ENCODE measurements at places on chromosomes 3 and 15.

GRCh38 chr3:36944641-36945270, at the start of gene TRANK1:
Gene TRANK1, minus strand, starts transcription at chr3:36945054. Its CDS starts 245 bp downstream, at chr3:36944809.
- peak; percentile 71 for DNase-seq

GRCh38 chr3:45595364-45596195, 1.0 kb downstream of the LIMD1 start:
- no peak for DNase-seq

DNA sequence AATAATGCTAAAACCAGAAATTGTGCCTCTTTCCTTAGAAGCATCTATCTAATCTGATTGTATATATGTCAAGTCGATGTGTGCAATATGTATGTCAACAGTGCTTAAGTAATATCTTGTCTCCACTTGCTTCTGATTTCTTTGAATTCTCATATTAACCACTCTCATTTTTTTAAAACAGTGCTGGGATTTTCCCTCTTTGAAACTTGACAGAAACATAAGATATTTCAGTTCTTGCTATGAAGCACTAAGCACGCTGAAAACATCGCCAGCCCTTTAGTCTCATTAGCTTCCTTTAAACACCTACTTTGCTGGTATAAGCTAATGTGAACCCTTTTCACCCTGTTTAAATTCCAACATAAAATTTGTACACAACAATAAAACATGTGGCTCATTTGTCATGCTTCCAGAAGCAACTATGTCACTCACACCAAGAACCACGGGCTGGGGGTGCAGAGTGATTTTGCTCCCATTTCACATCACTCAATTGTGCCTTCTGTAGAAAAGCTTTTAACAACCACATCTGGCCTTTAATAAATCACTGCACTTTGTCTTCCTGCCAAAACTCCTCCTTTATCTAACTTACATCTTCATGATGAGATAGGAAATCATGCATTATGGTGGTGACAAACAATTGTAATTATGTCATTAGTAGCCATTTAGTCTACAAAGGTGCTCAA, 185.2 kb downstream of the FOXP1 start:
- DNase-seq: no peak

- DNase-seq: no peak
Observed at GRCh38 chr15:25773248-25773647, 89.9 kb downstream of the ATP10A start.

DNA sequence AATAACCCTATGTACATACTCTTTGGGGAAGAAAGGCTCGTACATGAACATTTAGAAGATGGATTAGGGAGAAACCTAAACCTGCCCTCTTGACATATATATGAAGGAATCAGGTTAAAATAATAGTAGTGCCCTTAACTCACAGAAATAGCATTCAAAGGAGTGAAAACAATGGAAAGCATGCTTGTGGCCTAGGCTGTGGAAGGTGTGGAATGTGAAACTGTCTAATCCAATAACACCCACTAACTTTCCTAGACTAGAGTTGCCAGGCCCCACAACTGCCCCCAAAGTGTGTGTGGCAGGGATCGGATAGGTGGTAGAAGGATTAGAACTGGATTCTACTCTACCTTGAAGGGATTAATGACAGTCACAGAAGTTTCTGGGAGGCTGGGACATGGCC, 317.4 kb upstream of the LRRFIP2 start:
- DNase-seq: peak; percentile 38

DNA sequence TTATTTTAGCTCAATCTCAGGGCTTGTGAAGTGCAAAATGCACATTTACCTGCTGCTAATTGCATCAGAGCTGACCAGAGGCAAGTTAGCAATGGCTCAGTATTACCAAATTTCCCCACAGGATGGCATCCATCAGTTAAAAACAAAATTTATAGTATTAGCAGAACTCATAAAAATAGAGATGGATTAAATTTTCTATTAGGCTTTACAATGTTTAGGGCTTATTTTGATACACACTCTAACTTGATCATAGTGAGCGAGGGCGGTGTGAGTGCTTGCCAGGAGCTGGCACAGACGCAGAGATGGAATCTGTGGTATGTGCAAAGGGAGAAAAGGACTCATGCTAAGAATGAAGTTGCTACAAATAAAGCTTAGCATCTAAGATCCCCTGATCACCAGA, 241.0 kb downstream of the NSUN3 start:
- no peak for DNase-seq

DNA sequence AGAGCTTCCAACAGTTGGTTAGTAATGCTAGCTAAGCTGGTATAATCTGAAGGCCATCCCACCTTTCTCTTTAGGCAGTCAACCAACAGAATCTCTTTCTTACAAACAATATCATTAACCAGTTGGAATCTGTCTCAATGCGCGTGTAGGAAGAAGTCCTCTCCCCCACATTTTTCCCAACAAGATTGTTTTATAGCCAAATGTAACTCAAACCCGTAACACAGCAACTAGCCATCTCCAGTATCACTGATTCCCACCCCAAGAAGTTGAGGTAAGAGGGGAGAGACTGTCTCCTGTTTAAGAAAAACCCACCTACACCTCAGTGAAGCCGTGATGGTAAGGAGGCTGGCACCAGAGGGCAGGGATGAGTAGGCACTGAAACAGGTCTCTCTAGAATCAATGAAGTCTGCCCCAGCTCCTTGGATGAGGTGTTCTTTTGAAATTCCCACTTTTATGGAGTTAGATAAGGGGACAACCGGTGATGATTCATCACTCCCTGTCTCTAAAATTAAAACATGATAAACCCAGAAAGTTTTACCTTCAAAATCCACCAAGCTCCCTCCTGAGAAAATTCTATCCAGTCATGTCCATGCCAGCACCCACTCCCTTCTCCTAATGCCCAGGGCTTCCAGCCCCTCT, 30.9 kb downstream of the CDC25A start:
- no peak for DNase-seq

GRCh38 chr3:191848818-191849217, 387.9 kb downstream of the PYDC2 start:
- DNase-seq: no peak

- DNase-seq: no peak
Observed at GRCh38 chr3:17349093-17349492, 393.3 kb downstream of the TBC1D5 start.

- no peak for DNase-seq
Observed at GRCh38 chr15:83404121-83404520, 43.0 kb upstream of the SH3GL3 start.

DNA sequence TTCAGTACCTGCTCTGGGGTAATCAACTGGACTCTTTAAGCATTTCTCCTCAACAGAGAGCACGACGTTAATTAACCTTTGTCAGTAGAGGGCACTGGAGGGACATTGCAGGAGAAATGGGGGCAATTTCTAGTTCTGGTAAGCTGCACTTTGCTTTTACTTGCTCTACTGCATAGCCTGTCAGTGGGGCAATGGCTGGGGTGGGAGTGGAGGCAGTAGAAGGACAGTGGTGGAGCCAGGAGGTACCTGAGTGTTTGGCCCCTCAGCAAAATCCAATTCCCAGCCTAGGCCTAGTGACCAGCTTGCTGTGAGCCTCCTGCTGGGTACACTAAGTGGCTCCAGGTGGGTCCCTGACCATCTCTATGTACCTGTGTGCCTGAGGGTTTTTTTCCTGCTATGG, 18.3 kb upstream of the MED12L start:
- no peak for DNase-seq

DNA sequence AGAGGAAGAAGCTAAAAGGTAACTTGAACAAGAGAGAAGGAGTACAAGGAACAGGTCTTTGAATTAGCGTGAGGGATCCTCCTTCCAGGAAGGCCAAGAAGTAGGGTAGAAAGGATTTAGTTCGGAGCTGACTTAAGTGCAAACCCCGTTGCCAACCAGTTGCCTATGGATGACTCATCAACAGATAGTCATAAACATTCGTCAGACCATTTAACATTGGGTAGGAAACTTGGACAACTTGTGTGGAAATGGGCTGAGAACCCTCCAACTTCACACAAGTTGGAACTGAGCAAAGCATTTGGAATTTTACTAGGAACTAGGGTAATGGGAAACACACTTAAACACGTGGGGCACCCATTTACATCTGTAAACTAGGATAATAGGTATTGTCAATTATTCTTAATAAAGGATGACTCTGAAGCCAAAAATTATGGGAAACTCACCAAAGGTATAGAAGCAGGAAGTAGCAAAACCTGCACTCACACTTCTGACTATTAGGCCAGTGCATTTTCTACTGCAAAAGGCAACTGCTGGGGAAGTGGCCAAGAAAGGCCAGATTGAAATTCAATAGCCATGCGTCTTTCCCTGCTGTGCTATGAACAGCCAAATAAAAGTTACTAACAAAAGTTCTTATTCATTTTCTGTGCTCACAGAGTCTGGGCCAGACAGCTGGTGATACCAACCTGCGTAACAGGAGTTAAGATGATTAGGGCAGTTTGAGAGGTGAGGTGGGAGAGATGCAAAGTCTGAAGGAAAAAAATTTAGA, 174.5 kb upstream of the TMC3 start:
- no peak for DNase-seq

DNA sequence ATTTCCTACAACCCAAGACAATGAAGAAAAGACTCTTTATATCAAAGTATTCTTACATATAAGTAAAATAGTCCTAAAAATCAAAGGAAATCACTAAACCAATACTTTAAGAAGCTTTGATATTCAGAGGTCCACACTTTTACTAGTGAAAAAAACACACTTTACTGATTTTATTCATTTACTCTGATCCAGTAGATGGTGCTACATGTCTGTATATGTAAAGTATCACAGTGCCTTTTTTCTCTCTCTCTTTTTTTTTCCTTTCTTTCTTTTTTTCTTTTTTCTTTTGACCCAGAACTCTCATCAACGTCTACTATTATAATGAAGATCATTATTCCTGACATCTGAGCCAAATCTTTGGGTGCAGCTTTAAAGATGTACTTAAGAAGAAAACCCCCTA, 10.8 kb upstream of the CCDC39 start:
- DNase-seq: no peak

GRCh38 chr15:59166601-59167265, 39.9 kb upstream of the LDHAL6B start:
- DNase-seq: no peak

- DNase-seq: no peak
Observed at GRCh38 chr3:184391266-184391665, 11.4 kb downstream of the CHRD start.

GRCh38 chr15:65762914-65763787, 28.9 kb downstream of the DENND4A start:
- no peak for DNase-seq

Measured in AG08395 (cell line).